Activated B cell treated with CpG ODN at 0.5 μM for 24 hours (primary cell): ENCODE measurements at places on chromosomes 16 and 17.

DNA sequence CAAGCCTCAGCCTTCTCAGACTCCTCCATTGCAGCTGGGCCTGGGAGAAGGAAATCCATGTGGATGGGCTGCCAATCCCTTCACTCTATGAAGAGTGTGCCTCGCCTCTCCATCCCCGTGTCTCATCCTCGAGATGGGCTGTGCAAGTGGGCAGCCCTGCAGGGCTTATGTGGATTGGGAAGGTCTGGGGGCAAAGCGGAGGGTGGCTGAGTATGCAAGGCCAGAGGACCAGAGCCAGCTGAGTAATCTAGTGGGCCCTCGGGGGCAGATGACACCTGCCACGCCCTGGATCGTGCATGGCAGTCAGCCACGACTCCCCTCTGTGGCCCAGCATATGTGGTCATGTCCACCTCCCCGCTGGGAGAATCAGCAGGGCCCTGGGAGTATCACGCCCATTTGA is 78.9 kb downstream of the IRX5 start:
- no peak for DNase-seq

DNA sequence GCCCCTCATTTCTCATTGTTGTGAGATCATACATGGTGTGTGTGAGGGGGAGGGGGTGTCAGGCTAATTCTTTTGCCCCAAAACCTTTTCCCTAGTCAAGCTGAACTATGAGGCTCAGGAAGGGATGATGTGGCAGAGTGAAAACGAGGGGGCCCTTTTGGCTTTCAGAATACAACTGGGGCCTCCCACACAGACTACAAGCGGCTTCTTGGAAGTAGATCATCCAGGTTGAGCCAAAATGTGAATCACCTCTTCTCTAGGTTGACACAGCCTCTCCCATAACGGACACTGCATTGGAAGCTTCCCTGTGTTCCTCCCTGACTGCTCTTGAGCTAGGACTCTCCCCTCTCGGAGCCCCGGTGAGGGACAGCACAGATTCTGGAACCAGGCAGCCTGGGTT is 2.3 kb upstream of the ALKBH5 start:
- DNase-seq: no peak

DNA sequence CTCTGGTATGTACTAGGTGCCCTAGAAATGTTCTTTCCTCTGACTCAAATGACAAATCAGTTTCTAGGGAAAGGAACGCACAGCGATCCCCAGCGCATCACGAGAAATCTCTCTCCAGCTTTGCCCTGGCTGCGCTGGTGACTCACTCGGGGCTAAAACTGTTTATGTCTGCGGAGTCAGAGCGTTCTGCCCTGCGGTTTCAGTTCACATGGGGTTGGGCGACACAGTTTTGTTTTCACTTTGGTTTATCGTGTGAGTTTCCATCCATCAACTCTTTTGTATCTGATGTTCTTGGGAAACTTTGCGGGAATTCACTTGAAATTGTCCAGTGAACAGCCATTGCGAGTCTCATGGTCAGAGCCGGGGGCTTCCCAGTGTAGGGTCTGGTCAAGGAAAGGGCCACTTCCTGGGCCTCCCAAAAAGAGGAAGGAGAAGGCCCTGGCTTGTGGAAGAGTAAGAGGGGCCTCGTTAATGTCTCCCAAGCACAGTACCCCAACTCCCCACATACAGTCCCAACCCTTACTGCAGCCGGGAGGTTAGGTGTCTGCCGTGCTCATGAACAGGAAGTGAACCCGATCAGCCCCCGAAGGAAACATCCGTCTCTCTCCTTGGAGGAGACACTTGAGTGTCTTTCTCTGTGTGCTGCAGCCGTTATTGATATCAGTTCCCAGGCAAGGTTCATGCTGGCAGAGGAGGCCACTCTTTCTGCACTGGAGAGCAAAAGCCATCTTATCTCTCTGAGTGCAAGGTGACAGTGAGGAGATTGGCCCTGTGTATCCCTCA is 643.2 kb downstream of the WWOX start:
- DNase-seq: peak; percentile 36

- DNase-seq: no peak
Observed at GRCh38 chr17:51322390-51323029, 62.2 kb downstream of the UTP18 start.

DNA sequence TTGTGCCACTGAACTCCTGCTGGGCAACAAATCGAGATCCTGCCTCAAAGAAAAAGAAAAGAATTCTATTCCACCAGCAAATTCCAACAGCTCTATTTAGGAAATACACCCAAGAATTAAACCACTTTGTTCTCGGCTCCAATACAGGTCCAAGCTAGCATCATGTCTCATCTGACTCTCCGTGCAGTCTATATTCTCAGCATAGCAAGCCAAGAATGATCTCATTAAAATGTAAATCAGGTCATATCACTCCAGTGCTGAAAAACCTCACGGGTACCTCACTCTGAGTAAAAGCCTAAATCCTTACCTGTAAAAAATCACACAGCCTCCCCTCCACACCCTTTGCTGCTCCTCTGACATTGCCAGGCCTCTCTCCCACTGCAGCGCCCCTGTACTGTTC is 23.9 kb downstream of the UBE2G1 start:
- DNase-seq: no peak

GRCh38 chr16:73864868-73865267 is 431.7 kb upstream of the PSMD7 start:
- DNase-seq: no peak

- DNase-seq: no peak
Observed at GRCh38 chr17:40960144-40960543, 6.6 kb downstream of the KRT39 start.

GRCh38 chr16:4377573-4378154 is 6.0 kb downstream of the VASN start:
- DNase-seq: no peak

DNA sequence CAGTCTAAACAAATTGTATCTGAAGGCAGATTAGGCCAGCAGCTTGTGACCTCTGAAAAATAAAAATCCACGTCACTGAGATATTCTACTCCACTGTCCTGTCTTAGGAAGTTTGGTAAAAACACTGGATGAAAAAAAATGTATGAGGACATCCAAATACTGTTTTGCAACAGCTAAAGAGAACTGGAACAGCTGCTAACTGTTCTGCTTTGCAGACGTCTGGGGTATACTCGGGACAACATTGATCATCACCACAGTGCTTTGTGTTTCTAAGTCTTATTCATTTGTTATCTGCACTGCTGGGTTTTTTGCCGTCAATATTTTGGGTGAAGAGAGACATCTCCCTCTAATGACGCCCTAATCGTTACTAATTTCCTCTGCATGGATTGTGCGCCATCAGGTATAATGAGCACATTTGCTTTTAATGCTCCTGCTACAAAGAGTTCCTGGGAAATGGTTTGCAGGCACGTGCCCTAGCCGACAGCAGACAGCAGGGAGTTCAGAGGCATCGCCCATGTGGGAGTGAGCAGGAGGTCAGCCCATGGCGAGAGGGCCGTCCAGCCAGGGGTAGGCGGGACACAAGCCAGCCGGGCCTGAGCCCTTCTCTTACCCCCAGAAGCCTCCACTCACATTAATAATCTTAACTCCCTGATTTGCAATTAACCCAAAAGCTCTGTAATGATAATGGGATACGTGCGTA is 87.0 kb downstream of the CBLN1 start:
- no peak for DNase-seq

GRCh38 chr16:4385066-4385788 is 13.6 kb downstream of the VASN start:
- no peak for DNase-seq

- DNase-seq: no peak
Observed at GRCh38 chr17:56514899-56515298, 78.6 kb upstream of the NOG start.

GRCh38 chr17:65956814-65957213 is 235.1 kb downstream of the CEP112 start:
- no peak for DNase-seq

DNA sequence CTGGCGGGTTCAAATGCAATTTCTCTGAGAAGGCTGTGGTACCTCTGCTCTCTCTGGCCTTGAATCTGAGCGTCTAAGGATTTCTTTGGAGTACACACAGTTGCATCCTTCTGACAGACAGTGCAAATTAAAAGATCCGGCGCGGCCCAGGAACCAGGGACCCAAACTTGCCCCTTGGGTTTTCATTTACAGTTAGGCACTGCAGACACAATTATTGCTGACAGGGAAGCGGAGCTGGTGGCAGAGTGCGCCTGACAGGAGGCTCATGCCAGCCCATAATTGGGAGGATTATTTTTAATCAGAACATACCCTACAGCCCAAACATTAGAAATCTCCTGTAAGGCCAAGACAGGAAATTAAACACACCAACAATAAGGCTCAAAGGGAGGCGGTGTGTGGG is 1023.4 kb upstream of the RBFOX1 start:
- no peak for DNase-seq

DNA sequence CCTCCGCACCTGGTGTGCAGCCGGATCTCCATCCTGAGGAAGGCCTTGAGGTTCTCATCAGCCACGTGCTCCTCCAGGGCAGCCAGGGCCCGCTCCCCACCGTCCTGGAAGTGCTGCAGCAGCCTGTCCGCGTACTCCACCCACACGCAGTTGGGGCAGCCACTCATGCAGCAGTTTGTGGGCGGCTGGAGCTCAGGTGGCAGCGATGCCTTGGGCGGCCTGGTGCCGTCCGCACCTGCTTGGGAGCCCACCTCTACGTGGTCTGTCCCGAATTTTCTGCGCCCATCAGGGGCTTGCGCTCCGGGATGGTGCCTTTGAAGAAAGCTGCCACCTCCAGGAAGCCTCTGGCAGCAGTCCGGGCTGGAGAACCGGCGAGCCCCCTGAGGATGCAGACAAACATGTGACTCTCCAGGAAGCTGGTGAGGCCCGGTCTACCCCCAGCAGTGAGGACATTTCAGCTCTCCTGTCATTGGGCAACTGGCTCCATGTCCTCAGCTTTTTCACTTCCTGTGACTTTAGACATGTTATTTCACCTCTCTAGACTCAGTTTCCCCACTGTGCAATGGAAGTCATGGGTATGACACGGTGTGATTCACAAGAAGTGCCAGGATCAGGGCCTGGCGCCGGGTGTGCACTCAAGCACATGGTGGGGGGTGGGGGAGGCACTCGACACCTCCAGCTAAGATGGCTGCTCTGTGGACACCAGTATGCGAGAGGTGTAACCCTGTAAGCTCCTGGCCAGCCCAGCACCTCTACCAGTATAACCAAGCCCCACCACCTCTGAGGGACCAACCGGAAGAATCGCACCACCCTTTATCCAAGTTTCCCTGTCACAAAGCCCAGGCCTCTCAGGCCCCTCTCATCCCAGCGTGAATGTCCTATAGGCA is 957 bp downstream of the OXLD1 start:
- no peak for DNase-seq

- no peak for DNase-seq
Observed at GRCh38 chr17:29838961-29839360, 91.1 kb downstream of the SSH2 start.

- DNase-seq: no peak
Observed at GRCh38 chr17:68301438-68301959, 10.2 kb downstream of the ARSG start.

DNA sequence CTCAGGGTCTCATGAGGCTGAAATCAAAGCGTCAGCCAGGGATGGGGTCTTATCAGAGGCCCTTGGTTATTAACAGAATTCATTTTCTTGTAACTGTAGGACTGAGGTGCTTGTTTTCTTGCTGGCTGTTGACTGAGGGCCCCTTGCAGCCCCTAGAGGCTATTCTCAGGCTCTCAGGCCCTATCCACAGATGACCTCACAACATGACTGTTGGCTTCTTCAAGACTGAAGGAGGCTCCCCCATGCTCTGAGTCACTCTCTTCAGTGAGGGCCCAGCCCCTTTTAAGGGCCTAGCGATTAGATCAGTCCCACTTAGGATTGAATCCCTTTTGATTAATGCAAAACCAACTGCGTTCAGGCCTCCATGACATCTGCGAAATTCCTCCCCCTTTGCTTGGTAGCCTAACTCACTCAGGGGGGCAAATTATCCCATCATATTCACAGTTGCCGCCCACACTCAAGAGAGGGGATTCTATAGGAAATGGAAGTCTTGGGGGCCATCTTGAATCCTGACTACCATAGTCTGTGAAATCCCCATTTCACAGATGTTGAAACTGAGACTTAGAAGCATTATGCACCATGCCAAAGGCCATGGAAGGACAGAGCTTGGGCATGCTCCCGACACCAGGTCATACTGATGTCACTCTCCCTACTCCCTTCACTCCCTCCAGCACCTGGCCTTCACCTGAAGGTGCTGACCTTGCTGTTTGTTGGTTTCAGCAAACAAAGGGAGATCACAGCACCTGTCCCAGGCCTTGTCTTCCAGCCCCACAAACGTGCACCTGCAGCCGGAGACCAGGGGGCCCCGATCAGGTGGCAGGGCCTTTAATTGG is 592.3 kb downstream of the MAF start:
- no peak for DNase-seq

GRCh38 chr17:80941743-80942422 is 49.8 kb upstream of the CHMP6 start:
- no peak for DNase-seq

DNA sequence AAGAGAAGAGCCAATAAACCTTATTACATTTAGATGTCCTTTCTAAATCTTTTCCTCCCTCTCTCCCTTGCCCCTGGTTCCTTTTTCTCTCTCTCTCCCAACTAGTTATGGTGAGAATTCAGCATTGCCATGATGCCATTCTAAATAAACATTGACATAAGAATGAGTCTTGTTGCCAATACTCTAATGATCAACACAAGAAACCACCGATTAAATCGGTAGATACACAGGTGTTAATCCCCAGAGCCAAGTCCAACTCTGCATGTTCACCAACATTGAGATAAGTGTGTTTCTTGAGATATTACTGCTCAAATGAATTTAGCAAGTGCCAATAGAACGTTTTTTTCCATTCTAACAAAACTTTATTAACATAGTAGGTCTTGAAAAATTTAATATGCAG is 412.1 kb downstream of the KCNJ2 start:
- DNase-seq: no peak

- DNase-seq: no peak
Observed at GRCh38 chr17:438191-438590, 85.6 kb upstream of the RPH3AL start.

- DNase-seq: no peak
Observed at GRCh38 chr16:30893417-30893743, 497 bp downstream of the BCL7C start.

DNA sequence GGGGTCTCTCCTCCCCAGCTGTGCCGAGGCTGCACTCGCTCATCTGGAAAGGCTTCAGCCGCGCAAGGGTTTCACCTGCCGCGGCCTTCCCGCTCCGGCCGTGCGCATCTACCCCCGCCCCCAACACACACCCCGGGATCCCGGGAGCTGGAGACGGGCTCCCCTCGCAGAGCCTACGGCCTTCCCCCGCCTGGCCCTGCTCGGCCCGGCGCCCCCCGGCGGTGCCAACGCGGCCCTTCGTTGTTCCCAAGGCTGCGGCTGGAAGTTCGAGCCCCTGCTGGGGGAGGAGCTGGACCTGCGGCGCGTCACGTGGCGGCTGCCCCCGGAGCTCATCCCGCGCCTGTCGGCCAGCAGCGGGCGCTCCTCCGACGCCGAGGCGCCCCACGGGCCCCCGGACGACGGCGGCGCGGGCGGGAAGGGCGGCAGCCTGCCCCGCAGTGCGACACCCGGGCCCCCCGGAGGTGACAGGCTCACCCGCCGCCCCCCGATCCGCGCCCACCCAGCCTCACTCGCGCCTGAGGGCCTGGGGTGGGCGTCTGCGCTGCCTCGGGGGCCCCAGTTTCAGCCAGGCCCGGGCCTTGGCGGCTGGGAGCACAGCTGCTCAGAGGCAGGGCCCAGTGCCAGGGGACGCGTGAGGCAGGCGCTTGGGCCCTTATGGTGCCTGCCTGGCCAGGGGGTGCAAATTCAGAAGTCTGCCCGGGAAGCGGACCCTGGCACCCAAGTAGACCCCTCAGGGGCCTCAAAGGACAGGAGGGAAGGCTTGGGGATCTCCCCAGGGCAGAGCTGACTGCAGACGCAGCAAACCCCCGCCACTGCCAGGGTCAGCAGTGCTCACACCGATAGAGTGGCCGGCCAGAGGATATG is 11.2 kb downstream of the GALK1 start:
- peak; percentile 82 for DNase-seq

GRCh38 chr16:19753815-19754643 is 36.0 kb downstream of the IQCK start:
- DNase-seq: no peak
